ENCODE measurements at places on chromosomes 11 and 22. TPM values are rescaled to one million over a fixed set of nuclear protein-coding genes. Genes with fewer than 3 reads are reported as not detected.

MAJIN gene
- not detected for total RNA-seq

CCT8L2 gene
- not detected for total RNA-seq

CEP126 gene
- total RNA-seq, result 9.8 TPM

GRK3 gene
- total RNA-seq, result 11.4 TPM

SORL1 gene
- 37.2 TPM for total RNA-seq

KIF18A gene
- 1.0 TPM for total RNA-seq

HPS4 gene
- 20.5 TPM for total RNA-seq

LMNTD2 gene
- total RNA-seq, result 1.4 TPM

OR5M8 gene
- total RNA-seq, result not detected

SOX6 gene
- total RNA-seq, result 11.8 TPM

MICAL3 gene
- total RNA-seq, result 123 TPM

SLC22A12 gene
- total RNA-seq, result not detected

MGAT3 gene
- total RNA-seq, result 2.5 TPM

C11orf16 gene
- total RNA-seq, result not detected

GGT5 gene
- 61.6 TPM for total RNA-seq

TTLL1 gene
- total RNA-seq, result 5.9 TPM

PGAP2 gene
- 17.7 TPM for total RNA-seq

IL10RA gene
- 59.2 TPM for total RNA-seq

OR10G6 gene
- total RNA-seq, result not detected

OTOG gene
- total RNA-seq, result not detected

ALKBH8 gene
- 9.1 TPM for total RNA-seq

FGF19 gene
- not detected for total RNA-seq

GPR83 gene
- total RNA-seq, result 0.15 TPM

PRDX5 gene
- 95.7 TPM for total RNA-seq

SMTNL1 gene
- not detected for total RNA-seq

CNTN5 gene
- total RNA-seq, result 2.9 TPM

GLYATL2 gene
- not detected for total RNA-seq

RASD2 gene
- total RNA-seq, result 12.2 TPM

C11orf65 gene
- total RNA-seq, result not detected

SLC22A8 gene
- total RNA-seq, result not detected
